Heart right ventricle (tissue), 16 donors: ENCODE measurements at places on chromosomes 3 and 15. TPM values are rescaled to one million over a fixed set of nuclear protein-coding genes. Genes with fewer than 3 reads are reported as not detected.

STRIT1 gene
- 1.0 TPM for total RNA-seq

- H3K27ac ChIP-seq: no peak overlapping the region
- DNase-seq: no peak
- no peaks in the 10 kb centered on the region for H3K27me3 ChIP-seq
- peaks cover 41% of the 10 kb centered on the region for H3K4me1 ChIP-seq
- peaks cover 39% of the 10 kb centered on the region for H3K36me3 ChIP-seq
Measured at GRCh38 chr15:98905963-98906711, 101.5 kb downstream of the PGPEP1L start.

- no peaks in the 10 kb centered on the region for H3K36me3 ChIP-seq
- no peak overlapping the region for H3K4me3 ChIP-seq
- H3K4me1 ChIP-seq: peaks cover 31% of the 10 kb centered on the region
Measured at GRCh38 chr15:98755781-98756180, 107.4 kb downstream of the IGF1R start.

GRCh38 chr15:93360976-93361375 is 272.0 kb upstream of the RGMA start:
- H3K27ac ChIP-seq: no peak overlapping the region
- H3K4me3 ChIP-seq: no peak overlapping the region
- DNase-seq: no peak
- no peaks in the 10 kb centered on the region for H3K4me1 ChIP-seq
- no peaks in the 10 kb centered on the region for H3K36me3 ChIP-seq
